ENCODE measurements at places on chromosomes 5 and 9.

DNA sequence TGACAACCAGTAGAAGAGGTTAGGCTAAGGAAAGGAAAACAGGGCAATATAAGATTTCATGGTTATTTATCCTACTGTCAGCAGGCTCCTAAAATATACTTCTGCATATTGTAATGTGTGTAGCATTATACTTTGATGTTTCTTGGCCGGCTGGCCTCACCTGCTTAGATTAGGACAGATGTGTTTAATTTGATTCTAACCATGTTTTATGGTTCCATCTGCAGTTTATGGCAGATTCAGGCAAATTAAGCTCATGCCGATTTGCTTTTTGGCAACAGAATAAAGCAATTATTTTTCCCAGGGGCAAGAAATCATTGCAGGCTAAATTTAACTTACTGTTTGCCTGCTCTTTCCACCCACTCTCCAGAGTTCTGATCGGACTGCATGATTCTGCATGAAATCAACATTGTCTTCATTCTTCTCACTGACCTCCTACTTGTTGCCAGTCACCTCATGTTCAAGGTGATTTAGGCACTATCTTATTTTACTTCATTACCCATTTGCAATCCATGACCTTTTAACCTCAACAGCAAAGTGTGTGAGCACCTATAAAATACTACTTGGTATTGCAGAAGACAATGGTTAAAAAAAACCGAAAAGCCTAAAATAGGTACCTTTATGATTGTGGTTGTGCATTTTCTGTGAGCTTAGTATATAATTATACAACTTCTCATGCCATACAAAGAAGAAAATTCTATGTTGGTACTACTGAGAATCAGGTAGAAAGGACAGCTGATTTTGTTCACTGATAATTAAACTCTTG is 125.2 kb downstream of the EDIL3 start:
- no peak for DNase-seq

DNA sequence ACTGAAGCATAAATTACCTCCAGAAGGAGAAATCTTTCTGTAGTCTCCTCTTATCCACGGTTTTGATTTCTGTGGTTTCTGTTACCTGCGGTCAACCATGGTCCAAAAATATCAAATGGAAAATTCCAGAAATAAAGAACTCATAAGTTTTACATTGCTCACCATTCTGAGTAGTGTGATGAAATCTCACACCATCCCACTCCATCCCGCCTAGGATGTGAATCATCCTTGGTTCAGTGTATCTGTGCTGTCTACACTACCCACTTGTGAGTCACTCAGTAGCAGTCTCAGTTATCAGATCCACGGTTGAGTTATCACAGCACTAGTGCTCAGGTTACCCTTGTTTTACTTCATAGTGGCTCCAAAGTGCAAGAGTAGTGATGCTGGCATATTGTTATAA is 371.2 kb downstream of the NFIB start:
- DNase-seq, result no peak

DNA sequence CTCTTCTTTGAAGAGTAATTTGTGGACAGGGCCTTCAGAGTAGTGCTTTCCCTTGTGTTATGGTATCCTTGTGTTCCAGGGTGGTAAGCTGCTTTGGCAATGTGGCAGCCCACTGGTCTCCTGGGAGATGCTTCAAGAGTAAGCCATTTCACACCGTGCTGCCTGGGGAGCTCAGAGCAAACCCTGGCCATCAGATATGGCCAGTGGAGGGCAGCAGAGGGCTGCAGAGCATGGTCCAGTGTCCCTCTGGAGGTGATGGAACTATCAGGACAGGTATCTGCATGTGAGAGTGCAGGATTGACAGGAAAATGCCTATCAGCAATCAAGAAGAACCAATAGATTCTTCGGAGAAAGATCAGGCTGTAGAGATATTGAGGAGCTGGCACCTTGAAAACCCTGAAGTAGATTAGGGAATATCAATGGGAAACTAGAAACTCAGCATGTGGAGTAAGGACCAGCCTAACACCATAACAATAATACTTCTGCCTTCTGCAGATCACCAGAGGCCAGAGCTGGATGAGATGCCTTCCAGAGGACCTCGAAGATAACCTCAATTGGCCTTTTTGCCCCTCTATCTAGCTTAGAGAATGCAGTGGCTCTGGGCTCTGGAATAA is 90.8 kb downstream of the PLPPR1 start:
- no peak for DNase-seq

DNA sequence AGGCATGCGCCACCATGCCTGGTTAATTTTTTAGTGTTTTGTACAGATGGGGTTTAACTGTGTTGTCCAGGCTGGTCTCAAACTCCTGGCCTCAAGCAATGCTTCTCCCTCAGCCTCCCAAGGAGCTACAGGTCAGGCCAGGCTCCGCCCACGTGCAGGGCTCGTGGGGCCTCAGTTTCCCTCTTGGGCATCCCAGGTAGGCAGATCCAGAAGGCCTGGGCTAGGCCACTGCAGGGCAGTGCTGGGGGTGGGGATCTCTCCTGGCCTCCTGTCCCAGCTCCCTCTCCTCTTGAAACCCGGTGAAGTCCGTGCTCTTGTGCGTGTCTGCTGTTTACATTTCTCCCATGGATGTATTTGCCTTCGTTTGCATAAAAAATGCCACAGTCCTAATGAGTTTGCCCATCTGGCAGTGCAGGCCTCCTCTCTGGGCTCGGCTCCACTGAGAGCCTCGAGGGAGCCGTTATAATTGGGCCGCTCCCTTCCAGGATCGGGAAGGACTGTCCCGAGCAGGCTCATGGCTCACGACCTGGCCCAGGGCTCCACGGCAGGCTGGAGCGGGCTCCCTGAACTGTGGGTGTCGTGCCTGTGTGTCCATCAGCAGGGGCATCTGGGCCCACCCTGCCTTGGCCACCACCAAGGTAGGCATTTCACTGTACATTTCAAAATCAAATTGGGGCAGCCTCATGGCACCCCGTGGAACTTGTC is 52.6 kb upstream of the RUFY1 start:
- no peak for DNase-seq

DNA sequence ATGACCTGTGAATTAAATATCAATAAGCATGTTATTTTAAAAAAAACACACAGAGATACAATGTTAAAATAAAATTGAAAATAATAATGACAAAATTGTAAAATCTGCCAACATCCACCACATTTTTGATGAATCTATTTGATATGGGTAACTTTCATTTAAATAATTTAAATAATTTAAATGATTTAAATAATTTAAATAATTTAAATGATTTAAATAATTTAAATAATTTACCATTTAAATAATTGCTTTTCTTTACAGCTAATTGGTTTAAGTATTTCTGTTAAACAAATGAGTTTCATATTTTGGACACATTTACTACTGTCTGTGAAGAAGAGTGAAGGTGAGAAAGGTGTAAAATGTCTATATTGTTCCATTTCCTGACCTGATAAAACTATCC is 22.1 kb upstream of the GABRA6 start:
- no peak for DNase-seq

DNA sequence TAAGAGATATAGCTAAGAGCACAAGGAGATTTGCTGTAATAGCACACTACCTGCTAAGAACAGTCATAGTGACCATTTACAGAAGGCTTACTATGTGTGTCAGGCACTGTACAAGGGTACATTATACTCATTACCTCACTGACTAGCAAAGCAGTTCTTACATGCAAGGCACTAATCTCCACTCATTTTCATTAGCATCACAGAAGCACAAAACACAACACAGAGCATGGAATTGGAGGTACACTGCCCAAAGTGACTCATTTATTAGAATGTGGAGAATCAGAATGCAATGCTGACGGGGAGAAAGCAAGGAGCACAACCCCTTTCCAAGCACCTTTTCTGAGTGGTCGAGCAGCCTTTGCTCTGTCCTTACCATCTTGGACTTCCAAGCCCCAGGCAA is 169.7 kb downstream of the ENTREP1 start:
- DNase-seq, result no peak

DNA sequence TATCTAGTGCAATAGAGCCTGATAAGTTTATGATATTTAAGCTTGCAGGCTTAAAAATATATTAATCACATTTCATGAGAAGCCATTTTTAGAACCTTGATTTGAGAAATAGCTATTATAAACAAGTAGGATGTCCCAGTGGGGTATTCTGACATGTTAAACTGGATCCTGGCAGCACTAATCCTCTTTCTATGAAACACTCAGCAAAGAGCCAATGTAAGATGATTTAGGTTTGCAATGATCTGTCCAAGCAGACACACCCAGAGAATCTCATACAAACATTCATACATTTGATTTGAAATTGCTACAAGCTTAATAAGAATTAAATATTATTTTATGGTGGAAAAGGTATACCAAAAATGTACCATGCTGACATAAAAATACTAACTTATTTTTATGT is 86.5 kb downstream of the ERP44 start:
- no peak for DNase-seq

- DNase-seq, result no peak
Measured at GRCh38 chr5:83472213-83472507, 616 bp downstream of the VCAN start.

GRCh38 chr5:164000819-164001218 is 495.4 kb downstream of the MAT2B start:
- no peak for DNase-seq

- DNase-seq, result no peak
Measured at GRCh38 chr5:170846416-170846815, 15.4 kb upstream of the RANBP17 start.

Measured in activated naive CD8-positive, alpha-beta T cell treated with anti-CD3 and anti-CD28 coated beads, Interleukin-2, amount 50 U/mL, for 16 hours (primary cell).